ENCODE measurements at places on chromosomes 4 and X. TPM values are rescaled to one million over a fixed set of nuclear protein-coding genes. Genes with fewer than 3 reads are reported as not detected.

- no peak for DNase-seq
Measured at GRCh38 chr4:154625971-154626370, 13.5 kb upstream of the FGG start.

DNA sequence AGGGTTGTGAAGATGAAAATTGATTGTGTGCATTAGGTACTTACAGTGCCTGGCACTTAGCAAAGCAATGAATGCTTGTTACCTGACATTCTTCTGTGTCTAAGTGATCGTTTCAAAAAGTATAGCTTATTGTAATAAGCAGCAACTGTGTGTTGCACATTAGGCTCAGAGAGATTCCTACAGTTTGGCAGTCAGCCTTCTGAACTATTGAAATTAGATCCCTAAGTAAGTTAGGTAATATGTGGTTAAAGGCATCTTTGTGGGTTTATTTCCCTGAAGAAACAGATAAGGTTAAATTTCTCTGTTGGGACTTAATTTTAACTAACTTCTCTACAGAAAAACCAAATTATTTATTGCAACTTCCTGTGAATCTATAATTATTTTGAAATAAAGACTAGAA is 93.4 kb downstream of the REPS2 start:
- DNase-seq = no peak

DNA sequence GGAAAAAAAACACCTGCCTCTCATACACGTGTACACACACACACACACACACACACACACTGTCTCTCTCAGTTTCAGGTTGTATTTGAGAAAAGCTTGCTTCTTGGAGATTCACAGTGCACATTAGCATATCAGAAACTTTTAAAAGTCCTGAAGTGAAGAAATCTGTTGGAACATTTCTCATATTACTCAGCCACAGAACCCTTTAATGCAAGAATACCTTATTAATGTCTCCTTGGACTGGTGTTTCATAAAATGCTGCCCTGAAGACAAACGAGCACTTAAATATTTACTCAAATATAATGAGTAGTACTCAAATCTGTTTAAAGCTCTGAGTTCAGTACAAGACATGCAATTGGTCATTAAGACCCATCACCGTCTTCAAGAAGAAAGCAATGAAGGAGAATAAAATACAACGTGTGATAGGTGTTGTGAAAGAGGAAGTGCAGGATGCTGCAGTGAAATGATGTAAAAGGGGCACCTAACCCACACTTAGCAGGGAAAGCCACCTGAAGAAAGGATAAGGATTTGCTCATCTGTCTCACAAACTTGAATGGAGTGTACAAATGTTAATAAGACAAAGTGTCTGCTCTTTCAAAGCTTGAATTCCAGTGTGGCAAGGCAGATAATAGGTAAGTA is 57.0 kb downstream of the DCLK2 start:
- no peak for DNase-seq

- DNase-seq = no peak
Measured at GRCh38 chr4:147491086-147491485, 10.2 kb downstream of the EDNRA start.

- no peak for DNase-seq
Measured at GRCh38 chr4:136651278-136651667, 881.0 kb downstream of the PCDH18 start.

- no peak for DNase-seq
Measured at GRCh38 chr4:159055833-159056232, 47.0 kb upstream of the RAPGEF2 start.

DNA sequence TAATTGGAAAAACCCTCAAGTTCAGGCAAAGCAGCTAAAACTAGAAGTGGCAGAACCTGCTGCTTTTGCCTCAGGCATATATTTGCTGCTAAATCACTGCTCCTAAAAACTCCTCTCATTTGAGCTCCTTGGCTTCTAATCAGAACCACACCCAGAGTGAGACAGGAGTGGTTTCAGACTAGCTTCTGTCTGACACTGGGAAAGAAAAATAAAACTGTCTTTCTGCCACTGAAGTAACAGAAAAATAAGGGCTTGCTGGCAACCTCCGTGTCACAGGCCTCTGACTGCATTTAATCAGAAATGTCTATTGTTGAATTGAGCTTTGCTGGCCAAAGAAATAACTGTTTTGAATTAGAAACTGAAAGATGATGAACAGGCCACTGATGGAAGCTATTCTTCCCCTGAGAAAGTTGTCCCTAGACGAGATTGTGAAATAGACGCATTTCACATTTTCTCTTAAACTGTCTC is 52.1 kb upstream of the RAP2C start:
- DNase-seq = peak; percentile 43

- DNase-seq = no peak
Measured at GRCh38 chr4:40375620-40376019, 40.5 kb downstream of the CHRNA9 start.

GRCh38 chr4:38668203-38668971 is 4.4 kb downstream of the KLF3 start:
- no peak for DNase-seq

- peak; percentile 69 for DNase-seq
Measured at GRCh38 chrX:72245461-72246089, 6.7 kb upstream of the ERCC6L start.

DNA sequence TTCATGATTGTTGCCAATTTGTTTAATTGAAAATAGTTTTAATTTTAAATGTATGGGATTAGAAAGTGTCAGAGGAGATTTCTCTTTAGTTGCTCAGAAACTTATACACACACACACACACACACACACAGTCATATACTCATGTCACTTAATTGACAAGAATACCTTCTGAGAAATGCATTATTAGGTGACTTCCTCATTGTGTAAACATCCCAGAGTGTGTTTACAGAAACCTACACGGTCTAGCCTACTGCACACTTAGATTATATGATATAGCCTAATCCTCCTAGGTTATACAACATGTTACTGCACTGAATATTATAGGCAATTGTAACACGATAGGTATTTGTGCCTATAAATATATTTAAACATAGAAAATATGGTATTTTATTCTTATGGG is 1327.4 kb downstream of the FSTL5 start:
- no peak for DNase-seq

DNA sequence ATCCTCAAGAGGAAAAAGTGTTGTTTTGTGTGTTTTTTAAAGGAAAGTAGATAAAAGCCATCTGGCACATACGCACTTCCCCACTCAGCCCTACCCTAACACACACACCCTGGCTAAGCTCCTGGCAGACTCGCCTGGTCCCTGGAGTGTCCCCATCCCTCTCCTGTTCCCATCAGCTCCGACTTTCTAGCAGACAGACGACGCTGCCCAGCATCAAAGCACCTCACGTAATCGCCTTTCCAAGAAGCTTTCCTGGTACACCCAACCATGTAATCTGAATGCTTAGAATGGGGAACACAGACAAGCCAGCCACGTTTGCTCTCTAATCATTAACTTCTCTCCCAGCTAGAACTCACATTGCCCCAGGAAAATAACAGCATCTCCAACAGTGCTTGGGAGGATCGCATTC is 116.2 kb downstream of the AFAP1 start:
- peak; percentile 80 for DNase-seq

GRCh38 chrX:148185631-148186030 is 204.5 kb downstream of the FMR1NB start:
- DNase-seq = no peak

DNA sequence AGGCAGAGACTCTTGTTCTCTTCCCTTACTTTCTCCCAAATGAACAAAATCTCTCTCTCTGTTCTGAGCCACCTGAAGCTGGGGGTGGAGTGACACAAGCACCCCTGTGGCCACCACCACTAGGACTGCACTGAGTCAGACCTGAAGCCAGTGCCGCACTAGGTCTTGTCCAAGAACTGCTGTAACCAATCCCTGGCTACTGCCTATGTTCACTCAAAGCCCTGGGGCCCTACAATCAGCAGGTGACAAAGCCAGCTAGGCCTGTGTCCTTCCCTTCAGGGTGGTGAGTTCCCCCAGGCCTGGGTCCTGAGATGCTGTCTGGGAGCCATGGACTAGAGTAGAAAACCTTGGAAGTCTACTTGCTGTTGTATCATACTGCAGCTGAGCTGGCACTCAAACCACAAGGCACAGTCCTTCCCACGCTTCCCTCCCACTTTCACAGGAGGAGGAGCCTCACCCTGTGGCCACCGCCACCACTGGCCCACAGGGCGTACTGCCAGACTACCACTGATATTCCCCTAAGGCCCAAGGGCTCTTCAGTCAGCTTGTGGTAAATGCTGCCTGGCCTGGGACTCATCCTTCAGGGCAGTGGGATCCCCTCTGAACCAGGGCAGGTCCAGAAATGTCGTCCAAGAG is 119.1 kb downstream of the RTL9 start:
- no peak for DNase-seq

DNA sequence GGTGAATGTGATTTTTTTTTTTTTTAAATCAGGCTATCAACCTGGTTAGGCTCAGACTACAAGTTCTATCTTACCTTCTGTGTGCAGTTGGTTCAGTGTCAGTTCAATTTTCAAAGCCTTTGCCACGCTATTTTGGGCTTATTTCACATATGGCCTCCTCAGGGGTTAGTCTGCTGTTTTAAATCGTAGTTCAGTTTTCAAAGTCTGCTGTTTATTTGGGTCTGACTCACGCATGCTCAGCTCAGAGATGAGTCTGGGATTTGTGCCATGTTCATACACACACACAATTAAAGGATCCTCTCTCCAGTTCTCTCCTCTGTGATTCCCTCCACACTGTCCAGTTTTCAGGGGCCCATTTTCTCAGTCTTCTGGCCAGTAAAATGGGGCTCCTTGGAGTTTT is 32.3 kb upstream of the ZFX start:
- DNase-seq = no peak

- no peak for DNase-seq
Measured at GRCh38 chrX:128931071-128931470, 592.2 kb downstream of the SMARCA1 start.

- DNase-seq = no peak
Measured at GRCh38 chr4:87717276-87718031, 67.4 kb downstream of the DMP1 start.

- no peak for DNase-seq
Measured at GRCh38 chrX:96979766-96980165, 96.1 kb downstream of the RPA4 start.

- no peak for DNase-seq
Measured at GRCh38 chr4:61799794-61800193, 599.7 kb downstream of the ADGRL3 start.

- DNase-seq = no peak
Measured at GRCh38 chr4:146545102-146545501, 23.4 kb upstream of the SLC10A7 start.

DNA sequence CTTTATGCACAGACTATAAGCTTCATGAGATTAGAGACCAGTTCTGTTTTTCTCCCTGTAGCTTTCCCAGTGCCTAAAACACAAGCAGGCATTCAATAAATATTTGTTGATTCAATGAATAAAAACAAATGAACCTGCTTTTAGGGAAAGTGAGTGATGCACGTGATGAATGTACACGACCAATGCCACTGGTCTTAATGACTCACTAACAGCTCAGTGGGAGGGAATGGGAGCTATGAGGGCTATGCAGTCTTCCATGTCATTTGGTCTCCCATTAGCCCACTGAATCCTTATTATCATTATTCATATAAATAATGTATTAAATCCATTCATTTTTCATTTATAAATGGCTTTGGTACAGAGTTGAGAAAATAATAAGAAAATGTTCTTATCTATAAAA is 247.4 kb downstream of the FBXO8 start:
- DNase-seq = no peak

GRCh38 chrX:51406688-51407519 is 74.3 kb downstream of the NUDT10 start:
- DNase-seq = no peak

The PABPC1L2B gene
- total RNA-seq = not detected

The GAGE12F gene
- total RNA-seq = not detected

The CXXC4 gene
- total RNA-seq = 0.08 TPM

The REPS2 gene
- total RNA-seq = 0.89 TPM

The EDA2R gene
- 0.21 TPM for total RNA-seq

The TEC gene
- total RNA-seq = 0.91 TPM

The HPGD gene
- total RNA-seq = 6.5 TPM

The SH3RF1 gene
- 35.9 TPM for total RNA-seq

The FGFBP1 gene
- total RNA-seq = not detected

Measured in psoas muscle (tissue), 8 donors.